Left hindlimb (tissue), 1 donor: ENCODE measurements at places on chromosomes 4 and X.

DNA sequence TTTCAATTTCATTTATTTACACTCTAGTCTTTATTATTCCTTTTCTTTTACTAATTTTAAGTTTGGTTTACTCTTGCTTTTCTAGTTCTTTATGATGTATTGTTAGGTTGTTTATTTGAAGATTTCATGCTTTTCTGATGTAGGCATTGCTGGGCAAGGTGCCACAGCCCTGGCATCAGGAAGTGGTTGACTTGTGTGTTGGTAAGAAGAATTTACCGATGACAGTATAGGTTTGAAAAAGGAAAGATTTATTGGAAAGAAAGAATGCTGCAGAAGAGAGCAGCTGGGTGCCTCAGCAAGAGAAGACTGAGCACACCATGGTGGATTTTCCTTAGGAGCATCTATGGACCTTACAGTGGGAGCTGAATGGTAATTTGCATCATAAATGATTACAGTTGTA is 153.2 kb downstream of the KLF8 start:
- DNase-seq: no peak

DNA sequence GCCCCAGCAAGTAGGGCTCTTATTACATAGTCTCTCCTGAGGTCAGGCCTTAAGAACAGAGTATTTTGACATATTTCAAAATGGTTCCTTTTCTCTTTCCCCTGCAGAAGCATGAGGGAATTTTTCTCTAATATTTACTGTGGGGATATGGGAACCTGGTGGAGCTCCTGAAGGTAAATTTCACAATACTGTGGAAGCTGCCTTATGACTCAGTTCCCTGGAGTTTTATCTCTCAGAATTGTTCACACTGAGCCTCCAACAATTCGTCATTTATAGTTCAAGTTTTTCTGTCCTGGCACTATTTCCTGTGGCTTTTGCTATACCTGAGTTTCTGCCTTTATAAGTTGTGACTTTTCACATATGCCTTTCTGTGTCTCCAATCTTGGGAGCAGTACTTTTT is 607.2 kb upstream of the NDST4 start:
- no peak for DNase-seq

- DNase-seq: no peak
These were observed 12.2 kb downstream of the UCP1 start for GRCh38 chr4:140556372-140557085.

DNA sequence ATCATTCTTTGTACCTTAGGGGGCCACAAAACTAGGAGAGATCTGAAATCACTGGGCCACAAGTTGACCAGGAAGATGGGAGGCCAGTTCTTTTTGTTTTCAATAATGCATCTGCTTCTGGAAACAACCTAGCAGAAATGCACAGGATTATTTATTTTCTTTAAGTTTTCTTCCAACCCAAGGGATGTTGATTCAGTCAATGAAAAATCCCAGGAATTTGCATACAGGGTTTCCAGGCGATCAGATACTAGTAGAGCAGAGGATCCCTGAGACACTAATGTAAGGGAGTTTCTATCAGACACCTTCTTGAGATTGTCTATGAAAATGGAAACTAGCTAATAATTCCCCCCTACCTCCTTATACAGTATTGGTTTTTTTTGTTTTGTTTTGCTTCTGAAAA is 7.4 kb downstream of the ATOH1 start:
- no peak for DNase-seq

DNA sequence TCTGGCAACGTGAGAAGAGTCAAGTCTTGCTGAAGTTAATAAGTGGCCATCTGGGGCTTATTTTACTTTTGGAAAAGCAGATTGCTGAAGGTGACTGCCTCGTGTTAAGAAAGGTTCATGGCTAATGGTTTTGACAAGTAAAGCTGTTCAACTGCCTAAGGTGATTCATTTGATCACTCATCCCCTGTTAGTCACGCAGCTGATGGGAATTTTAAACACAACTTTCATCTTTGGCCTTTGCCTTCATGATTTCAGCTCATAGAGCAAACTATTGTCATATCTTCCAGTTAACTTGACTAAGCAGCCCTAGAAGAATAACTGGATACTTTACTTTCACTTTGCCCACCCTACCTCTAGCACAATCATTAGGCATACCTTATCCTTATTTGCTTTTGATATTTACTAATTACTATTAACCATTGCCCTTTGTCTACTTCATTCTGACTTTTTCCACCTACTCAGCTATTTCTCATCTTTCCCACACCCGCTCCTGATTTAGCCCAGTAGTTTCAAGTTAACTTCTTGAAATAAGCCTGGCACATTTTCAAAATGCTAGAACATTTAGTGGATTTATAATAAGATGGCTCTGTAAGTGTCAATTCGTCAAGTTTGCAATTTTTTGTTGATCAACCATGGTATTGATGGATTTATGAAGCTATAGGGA is 170.6 kb upstream of the S100G start:
- no peak for DNase-seq

- no peak for DNase-seq
These were observed 324.2 kb downstream of the TMA16 start for GRCh38 chr4:163818673-163819072.

DNA sequence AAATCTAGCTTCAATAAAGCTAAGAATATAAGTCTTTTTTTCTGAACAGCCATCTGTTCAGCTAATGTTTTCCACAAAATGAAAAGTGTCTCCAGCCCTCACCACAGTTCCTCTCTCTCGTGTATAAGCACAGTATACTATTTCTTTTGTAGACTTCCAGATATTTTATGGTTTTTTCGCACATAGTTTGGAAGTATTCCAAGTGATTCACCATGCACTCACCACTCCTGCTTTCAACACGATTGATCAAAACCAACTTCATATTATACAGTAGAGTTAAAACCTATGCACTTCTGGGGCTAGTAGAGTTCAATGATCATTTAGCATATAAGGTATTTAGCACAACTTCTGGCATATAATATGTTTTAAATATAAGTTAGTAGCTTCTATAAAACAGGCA is 105.8 kb upstream of the DCAF12L1 start:
- no peak for DNase-seq
